ENCODE measurements at places on chromosomes 4 and X. TPM values are rescaled to one million over a fixed set of nuclear protein-coding genes. Genes with fewer than 3 reads are reported as not detected.

Gene HERC3
- total RNA-seq: 12.8 TPM

Gene SASH3
- total RNA-seq: 129 TPM

Gene CASP3
- total RNA-seq: 116 TPM

Gene SYNPO2
- 0.26 TPM for total RNA-seq

DNA sequence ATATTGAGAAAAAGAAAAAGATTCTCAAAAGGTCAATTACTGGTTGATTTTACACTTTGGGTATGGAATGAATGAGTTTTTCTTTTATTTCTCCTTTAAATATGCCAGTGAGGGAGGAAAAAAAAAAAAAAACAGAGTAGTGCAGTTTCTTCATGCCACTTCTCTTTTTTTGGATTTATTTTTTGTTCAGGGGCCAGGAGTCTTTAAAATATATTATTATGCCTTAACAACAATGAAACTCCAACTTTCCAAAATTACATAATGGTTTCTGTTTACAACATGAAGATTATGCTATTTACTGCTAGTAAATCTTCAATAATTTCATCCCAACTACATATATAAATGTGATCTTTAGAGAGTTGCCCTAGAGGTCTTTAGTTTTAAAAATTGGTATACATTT is 31.9 kb downstream of the DTHD1 start:
- no peak overlapping the region for H3K4me3 ChIP-seq
- H3K27me3 ChIP-seq: no peaks in the 10 kb centered on the region
- peaks cover 68% of the 10 kb centered on the region for H3K4me1 ChIP-seq
- no peak for DNase-seq

DNA sequence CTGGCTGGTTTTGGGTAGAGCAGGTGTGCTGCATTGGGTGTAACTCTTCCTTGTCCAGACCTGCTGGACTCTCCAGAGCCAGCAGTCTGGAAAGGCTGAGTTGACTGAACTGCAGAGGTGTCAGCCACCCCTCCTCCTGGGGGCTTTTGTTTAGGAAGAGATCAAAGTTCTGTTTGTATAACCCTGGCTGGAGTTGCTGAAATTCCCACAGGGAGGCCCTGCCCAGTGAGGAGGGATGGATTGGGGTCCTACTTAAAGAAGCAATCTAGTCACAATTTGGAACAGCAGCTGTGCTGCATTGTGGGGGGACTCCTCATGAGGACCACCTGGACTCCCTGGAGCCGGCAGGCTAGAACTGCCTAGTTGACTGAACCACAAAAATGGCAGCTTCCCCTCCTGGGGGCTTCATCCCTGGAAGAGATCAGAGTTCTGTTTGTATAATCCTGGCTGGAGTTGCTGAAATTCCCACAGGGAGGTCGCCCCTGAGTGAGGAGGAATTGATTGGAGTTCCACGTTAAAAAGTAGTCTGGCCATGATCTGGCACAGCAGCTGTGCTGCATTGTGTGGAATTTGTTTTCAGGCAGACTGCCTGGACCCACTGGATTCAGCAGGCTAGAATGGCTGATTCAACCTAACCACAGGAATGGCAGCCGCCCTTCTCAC is 264.9 kb upstream of the ZC4H2 start:
- H3K27ac ChIP-seq: no peak overlapping the region
- no peak overlapping the region for H3K4me3 ChIP-seq
- no peak for DNase-seq
- H3K4me1 ChIP-seq: no peaks in the 10 kb centered on the region
- H3K27me3 ChIP-seq: no peaks in the 10 kb centered on the region

DNA sequence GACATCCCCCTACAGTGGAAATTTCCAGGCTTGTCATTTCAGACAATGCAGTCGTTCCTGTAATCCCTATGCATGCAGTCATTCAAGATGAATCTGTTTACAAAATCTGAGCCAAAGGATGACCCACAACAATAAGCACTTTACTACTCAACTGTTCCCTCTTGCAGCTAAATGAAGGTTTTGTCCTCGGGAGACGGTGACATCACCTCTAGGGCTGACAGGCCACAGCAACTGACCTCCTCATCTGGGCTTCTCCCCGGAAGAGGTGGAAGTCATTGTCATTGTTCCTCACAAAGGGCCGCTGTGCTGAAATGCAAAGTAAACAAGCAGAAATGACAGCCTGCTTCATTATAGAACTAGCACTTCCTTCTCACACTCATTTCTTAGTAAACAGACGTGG is 29.2 kb downstream of the CLRN2 start:
- DNase-seq: no peak
- H3K4me1 ChIP-seq: peaks cover 6% of the 10 kb centered on the region
- H3K27me3 ChIP-seq: peaks cover 10% of the 10 kb centered on the region

GRCh38 chr4:158176108-158176507 is 3.3 kb upstream of the GASK1B start:
- H3K27me3 ChIP-seq: peaks cover 26% of the 10 kb centered on the region
- no peak for DNase-seq
- no peaks in the 10 kb centered on the region for H3K4me1 ChIP-seq
- no peaks in the 10 kb centered on the region for H3K36me3 ChIP-seq
- no peak overlapping the region for H3K27ac ChIP-seq

GRCh38 chr4:8089862-8090261 is 68.8 kb downstream of the ABLIM2 start:
- no peak overlapping the region for H3K27ac ChIP-seq
- no peaks in the 10 kb centered on the region for H3K4me1 ChIP-seq
- H3K27me3 ChIP-seq: no peaks in the 10 kb centered on the region
- no peaks in the 10 kb centered on the region for H3K36me3 ChIP-seq

DNA sequence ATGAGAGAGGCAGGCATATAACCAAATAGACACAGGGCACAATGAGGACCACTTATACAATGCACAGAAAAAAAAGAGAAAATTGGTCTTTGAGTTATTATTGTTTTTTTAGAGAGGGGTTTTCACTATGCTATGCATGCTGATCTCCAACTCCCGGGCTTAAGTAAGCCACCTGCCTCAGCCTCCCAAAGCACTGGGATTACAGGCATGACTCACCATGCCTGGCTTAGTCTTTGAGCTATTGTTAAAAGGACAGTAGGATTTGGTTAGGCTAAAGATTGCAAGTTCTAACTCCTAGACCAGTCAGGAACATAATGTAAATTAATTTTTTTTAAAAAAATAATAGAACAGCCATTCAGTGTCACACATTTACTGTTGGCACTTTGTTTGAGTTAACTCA is 340.1 kb downstream of the GPAT3 start:
- no peak overlapping the region for H3K4me3 ChIP-seq
- no peak overlapping the region for H3K27ac ChIP-seq
- no peak for DNase-seq
- H3K36me3 ChIP-seq: no peaks in the 10 kb centered on the region
- peaks cover 1% of the 10 kb centered on the region for H3K27me3 ChIP-seq
- H3K4me1 ChIP-seq: no peaks in the 10 kb centered on the region

DNA sequence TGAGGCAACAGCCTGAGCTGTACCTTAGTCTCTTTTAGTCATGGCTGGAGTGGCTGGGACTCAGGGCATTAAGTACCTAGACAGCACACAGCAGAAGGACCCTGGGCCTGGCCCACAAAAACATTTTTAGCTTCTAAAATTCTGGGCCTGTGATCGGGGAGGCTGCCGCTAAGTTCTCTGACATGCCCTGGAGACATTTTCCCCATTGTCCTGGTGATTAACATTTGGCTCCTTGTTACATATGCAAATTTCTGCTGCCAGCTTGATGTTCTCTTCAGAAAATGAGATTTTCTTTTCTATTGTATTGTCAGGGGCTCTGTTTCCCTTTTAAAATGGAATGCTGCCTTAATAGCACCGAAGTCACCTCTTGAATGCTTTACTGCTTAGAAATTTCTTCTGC is 952.4 kb downstream of the TRAM1L1 start:
- H3K36me3 ChIP-seq: no peaks in the 10 kb centered on the region
- no peaks in the 10 kb centered on the region for H3K27me3 ChIP-seq
- no peaks in the 10 kb centered on the region for H3K4me1 ChIP-seq
- H3K4me3 ChIP-seq: no peak overlapping the region
- no peak for DNase-seq

- peak; percentile 69 for DNase-seq
- H3K4me3 ChIP-seq: peak overlapping the region; percentile 72
- peak overlapping the region; percentile 94 for H3K27ac ChIP-seq
- H3K4me1 ChIP-seq: peaks cover 43% of the 10 kb centered on the region
- no peaks in the 10 kb centered on the region for H3K27me3 ChIP-seq
- peaks cover 3% of the 10 kb centered on the region for H3K36me3 ChIP-seq
Measured at GRCh38 chrX:119755981-119756533, 2.3 kb upstream of the SOWAHD start.

- DNase-seq: peak; percentile 22
- H3K4me1 ChIP-seq: peaks cover 43% of the 10 kb centered on the region
- H3K4me3 ChIP-seq: peak within 1 kb of the TSS; percentile 91
- H3K27ac ChIP-seq: peak within 1 kb of the TSS; percentile 94
- no peaks in the 10 kb centered on the region for H3K27me3 ChIP-seq
- H3K36me3 ChIP-seq: peaks cover 6% of the 10 kb centered on the region
Measured at GRCh38 chr4:139665690-139666529, at the start of gene MGST2. Gene MGST2, plus strand, starts transcription at chr4:139665819. Its CDS starts 201 bp downstream, at chr4:139666020.

GRCh38 chr4:122710434-122711308 is 21.8 kb upstream of the BBS12 start:
- H3K27ac ChIP-seq: peak overlapping the region; percentile 97
- H3K4me1 ChIP-seq: peaks cover 83% of the 10 kb centered on the region
- DNase-seq: peak; percentile 31
- H3K4me3 ChIP-seq: peak overlapping the region; percentile 67
- peaks cover 2% of the 10 kb centered on the region for H3K27me3 ChIP-seq
- peaks cover 17% of the 10 kb centered on the region for H3K36me3 ChIP-seq

DNA sequence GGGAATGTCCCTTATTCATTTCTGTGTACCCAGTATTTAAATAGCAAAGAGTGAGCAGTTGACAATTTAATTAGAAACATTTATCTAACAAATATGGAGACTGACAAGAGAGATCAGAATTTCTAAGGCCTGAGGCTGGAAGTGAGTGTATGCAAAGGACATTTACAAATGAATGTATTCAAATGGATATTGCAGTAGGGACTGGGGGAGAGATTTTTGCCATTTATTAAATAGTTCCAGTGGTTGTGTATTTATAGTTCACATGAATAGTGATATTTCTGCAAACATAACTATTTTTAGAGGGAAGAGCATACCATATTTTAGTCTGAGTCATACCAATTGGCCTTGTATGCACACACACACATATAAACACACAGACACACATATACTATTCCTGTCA is 592.4 kb downstream of the GLUD2 start:
- H3K4me1 ChIP-seq: no peaks in the 10 kb centered on the region
- H3K27ac ChIP-seq: no peak overlapping the region
- H3K4me3 ChIP-seq: no peak overlapping the region
- DNase-seq: no peak

DNA sequence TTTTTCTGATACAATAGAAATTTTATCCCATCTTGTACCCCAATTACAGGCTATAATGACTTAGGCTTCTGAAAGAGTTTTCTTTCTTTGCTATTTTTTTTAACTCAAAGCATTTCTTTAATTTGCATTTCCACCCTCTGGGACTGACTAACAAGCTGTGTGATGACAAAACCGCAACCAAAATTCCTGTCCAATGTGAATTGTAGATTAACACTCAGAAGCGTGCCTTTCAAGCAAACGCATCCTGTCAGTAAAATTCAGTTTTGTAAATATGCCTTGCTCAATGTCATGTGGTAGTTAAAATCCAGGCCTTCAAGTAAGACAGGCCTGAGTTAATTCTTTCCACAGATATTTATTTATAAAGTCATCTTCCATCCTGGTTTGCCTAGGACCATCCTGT is 50.3 kb downstream of the STK32B start:
- DNase-seq: no peak
- H3K4me1 ChIP-seq: no peaks in the 10 kb centered on the region
- no peaks in the 10 kb centered on the region for H3K27me3 ChIP-seq

- peaks cover 22% of the 10 kb centered on the region for H3K4me1 ChIP-seq
- peaks cover 5% of the 10 kb centered on the region for H3K27me3 ChIP-seq
- no peaks in the 10 kb centered on the region for H3K36me3 ChIP-seq
- H3K4me3 ChIP-seq: no peak overlapping the region
- H3K27ac ChIP-seq: no peak overlapping the region
Measured at GRCh38 chrX:120302434-120302833, 8.8 kb downstream of the TMEM255A start.

GRCh38 chr4:82773057-82773456 is 25.5 kb downstream of the SCD5 start:
- no peaks in the 10 kb centered on the region for H3K36me3 ChIP-seq
- no peak overlapping the region for H3K4me3 ChIP-seq
- H3K27me3 ChIP-seq: peaks cover 6% of the 10 kb centered on the region

GRCh38 chr4:44760142-44760898 is 34.0 kb upstream of the GNPDA2 start:
- H3K4me1 ChIP-seq: no peaks in the 10 kb centered on the region
- H3K4me3 ChIP-seq: no peak overlapping the region
- no peak for DNase-seq
- H3K27ac ChIP-seq: no peak overlapping the region
- H3K36me3 ChIP-seq: no peaks in the 10 kb centered on the region

GRCh38 chr4:3189459-3189858 is 59.5 kb upstream of the MSANTD1 start:
- H3K36me3 ChIP-seq: peaks cover 34% of the 10 kb centered on the region
- peak overlapping the region; percentile 34 for H3K27ac ChIP-seq
- no peaks in the 10 kb centered on the region for H3K27me3 ChIP-seq
- DNase-seq: no peak

- no peak overlapping the region for H3K27ac ChIP-seq
- no peak for DNase-seq
- H3K36me3 ChIP-seq: no peaks in the 10 kb centered on the region
- no peak overlapping the region for H3K4me3 ChIP-seq
- peaks cover 7% of the 10 kb centered on the region for H3K27me3 ChIP-seq
Measured at GRCh38 chrX:150184491-150184890, 178.6 kb upstream of the MAMLD1 start.

DNA sequence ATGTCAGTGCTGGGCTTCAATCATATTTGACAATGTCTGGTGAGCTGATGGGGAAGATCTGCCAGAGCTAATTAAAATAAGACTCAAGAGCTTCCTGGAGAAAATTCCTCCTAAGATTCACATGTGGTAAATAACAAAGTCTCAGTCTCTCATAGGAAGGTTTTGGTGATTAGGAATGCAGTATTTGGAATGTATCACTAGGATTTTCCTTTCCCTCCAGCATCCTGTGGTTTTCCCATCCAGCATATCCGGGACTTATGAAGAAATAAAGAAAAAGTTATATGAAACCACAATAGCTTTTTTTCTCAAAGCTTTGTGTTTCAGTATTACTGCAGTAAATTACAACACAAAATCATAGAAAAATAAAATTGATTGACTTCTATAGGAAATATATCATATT is 1597.1 kb downstream of the ADGRL3 start:
- no peaks in the 10 kb centered on the region for H3K36me3 ChIP-seq
- H3K4me3 ChIP-seq: no peak overlapping the region
- no peaks in the 10 kb centered on the region for H3K27me3 ChIP-seq
- no peak for DNase-seq
- no peak overlapping the region for H3K27ac ChIP-seq
- H3K4me1 ChIP-seq: no peaks in the 10 kb centered on the region

DNA sequence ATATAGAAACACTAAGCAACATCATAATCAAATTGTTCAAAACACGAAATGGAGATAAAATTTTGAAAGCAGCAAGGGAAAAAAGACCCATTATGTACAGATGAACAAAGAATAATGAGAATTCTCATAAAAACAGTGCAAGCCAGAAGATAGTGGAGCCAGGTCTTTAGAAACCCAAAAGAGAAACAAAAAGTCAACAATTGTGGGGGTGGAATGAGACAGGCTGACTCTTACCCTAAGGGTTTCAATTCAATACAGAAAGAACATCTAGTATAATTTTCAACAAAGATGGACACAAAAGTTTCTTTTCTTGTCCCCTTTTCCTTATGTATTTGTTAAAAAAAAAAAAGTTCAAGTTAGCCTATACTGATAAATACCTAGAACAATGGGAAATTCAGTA is 34.0 kb upstream of the MAGEB2 start:
- H3K4me3 ChIP-seq: no peak overlapping the region
- H3K27me3 ChIP-seq: no peaks in the 10 kb centered on the region
- no peak for DNase-seq
- H3K27ac ChIP-seq: no peak overlapping the region
- H3K4me1 ChIP-seq: no peaks in the 10 kb centered on the region

Data from activated T-helper 1 cell treated with anti-CD3 and anti-CD28 coated beads, Interleukin-12 subunit alpha, Interleukin-12 subunit beta, Interleukin-2, Interleukin-4 antibody, amounts not matched to agents 30 ng/mL and 10 ng/mL and 1 ng/mL, durations not matched to agents 14 hours and 24 hours and 36 hours (primary cell).